Stimulated activated CD4-positive, alpha-beta T cell treated with anti-CD3 and anti-CD28 coated beads, TNF-alpha, amount 100 ng/mL, for 1 hour (primary cell): ENCODE measurements at places on chromosomes 1 and 21.

DNA sequence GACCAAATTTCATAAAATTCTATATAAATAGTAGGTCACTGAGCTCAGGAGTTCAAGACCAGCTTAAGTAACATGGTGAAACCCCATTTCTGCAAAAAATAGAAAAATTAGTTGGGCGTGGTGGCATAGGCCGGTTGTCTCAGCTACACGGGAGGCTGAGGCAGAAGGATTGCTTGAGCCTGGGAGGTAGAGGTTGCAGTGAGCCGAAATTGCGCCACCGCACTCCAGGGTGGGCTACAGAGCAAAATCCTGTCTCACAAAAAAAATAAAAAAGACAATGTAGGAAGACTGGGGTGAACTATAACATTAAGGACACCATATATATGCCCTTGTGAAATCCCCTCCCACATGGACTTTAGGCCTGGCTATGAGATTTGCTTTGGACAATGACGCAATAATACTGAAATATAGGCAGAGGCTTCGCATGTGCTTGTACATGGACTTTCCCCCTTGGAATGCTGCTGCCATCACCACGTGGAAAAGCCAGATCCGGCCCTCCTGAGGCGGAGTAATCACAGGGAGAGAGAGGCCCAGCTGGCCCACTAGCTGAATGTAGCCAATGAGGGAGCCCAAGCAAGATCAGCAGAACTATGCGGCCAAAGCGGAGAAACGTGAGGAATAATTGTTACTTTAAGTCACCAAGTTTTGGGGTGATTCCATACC, 13.1 kb upstream of the USP1 start:
- no peak for DNase-seq

DNA sequence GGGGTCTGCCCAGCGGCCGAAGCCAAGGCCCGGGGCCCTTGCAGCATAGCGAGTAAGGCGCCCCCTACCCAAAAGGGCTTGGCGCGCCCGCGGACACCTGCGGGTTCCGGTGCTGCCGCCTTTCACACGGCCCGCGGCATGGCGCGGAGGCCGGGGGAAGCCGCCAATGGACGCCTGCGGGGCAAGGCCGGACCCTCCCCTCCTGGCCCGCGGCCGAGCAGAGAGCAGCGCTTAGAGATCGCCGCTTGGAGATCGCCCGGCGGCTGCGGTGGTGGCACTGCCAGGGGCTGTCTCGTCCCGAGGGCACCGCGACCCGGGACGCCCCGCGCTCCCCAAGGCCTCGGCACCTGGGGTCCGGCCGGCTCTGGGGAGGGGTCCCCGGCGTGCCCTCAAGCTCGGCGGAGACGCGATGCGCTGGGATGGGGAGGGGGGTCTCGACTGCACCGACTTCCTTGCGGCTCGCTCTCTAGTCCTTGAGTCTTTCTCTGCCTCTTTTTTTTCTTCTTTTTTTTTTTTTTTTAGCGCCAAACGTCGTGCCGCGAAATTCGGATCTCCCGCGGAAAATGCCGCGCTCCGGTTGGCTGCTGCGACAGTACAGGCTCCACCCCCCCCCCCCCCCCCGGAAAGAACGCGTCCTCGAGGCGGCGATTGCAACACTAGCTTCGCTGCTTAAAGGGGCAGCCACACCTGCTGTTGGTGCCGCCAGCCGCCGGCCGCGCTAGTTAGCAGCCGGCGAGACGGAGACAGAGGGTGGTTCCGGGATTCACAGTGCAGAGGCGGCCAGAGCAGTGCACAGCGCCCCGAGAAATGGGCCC, at the start of gene E2F2:
TSS of gene E2F2 (minus strand) at position 487 of the 815 bp plus-strand sequence. CDS start at position 47, 440 bp downstream.
- DNase-seq: peak; percentile 58

DNA sequence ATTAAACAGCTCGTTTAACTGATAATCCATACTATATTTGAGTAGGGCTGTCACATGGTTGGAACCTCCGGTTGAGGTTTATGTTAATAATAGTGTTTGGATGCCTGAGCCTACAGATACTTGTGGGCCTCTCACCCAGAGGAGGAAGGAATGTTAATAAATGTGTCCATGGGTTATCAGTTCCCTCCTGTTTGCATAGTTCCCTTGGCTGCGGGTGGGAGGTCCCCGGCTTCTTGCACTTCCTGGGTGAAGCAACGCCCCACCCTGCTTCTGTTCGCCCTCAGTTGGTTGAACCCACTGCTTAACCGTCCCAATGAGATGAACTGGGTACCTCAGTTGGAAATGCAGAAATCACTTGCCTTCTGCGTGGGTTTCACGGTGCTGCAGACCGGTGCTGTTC, 23.6 kb upstream of the GBP1 start:
- no peak for DNase-seq

DNA sequence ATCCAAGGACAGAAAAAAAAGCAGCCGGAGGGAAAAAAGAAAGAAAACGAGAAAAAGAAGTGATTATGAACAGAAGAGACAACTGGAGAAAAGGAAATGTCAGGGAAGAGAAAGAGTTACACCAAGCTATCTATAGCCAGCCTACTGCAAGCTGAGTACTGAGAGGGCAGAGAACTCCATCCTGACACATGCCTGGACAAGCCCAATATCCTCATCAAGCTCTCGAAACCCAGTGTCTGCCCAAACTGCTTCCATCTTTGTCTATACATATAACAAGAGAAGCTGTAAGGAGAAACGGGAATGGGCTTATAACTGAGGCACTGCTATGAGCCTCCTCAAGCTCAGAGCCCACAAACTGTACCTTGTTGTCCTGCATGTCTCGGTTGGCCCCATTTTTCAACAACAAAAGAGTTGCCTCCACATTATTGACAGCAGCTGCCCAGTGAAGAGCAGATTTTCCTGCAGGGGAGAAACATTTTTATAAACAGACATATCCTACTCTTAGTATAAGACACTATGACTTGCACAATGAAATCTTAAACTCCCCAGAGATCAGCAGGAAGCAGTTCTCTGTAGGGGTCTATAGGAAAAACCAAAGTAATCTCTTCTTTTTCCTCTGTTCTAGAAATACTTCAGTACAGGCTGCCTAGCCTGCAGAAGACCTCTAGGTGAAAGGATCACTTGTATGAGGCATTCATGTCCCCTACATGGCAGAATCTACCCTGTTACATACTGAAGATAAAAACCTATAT, 21.2 kb upstream of the ADAM30 start:
- no peak for DNase-seq

DNA sequence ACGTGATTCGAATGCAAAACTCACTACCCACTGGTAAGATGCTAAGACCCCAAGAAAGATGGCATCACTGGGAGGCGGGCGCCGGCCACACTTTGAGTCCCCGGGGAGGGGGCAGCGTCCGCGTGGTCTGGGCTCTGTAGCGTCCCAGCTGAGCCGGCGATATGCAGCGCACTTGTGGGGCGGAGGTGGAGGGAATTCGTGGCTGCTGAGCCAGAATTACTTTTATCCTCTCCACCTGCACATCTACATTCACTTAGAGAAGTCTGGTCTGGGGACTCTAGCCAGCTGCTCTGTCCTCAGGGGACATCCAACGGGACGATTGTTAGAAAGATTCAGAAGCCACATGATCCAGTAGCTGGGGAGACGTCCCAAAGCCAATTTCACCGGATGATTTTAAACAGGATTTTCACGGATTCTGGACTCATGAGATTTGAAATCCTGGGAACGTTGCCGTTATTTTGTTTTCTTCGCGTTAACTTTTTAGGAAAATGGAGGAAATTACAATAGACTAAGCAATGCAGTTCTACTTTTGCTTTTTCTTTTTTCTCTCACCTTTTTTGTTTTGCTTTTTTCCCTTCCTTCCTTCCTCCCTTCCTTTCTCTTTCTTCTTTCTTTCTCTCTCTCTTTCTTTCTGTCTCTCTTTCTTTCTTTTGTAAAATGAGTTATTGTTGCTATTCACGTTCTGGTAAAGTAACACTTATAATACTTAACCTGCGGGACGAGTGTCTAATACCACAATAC, 1.3 kb downstream of the JAM2 start:
- no peak for DNase-seq

- no peak for DNase-seq
Observed at GRCh38 chr1:47725000-47725473, 272.1 kb downstream of the TRABD2B start.

- no peak for DNase-seq
Observed at GRCh38 chr21:33071770-33072306, 1.9 kb downstream of the OLIG1 start.

DNA sequence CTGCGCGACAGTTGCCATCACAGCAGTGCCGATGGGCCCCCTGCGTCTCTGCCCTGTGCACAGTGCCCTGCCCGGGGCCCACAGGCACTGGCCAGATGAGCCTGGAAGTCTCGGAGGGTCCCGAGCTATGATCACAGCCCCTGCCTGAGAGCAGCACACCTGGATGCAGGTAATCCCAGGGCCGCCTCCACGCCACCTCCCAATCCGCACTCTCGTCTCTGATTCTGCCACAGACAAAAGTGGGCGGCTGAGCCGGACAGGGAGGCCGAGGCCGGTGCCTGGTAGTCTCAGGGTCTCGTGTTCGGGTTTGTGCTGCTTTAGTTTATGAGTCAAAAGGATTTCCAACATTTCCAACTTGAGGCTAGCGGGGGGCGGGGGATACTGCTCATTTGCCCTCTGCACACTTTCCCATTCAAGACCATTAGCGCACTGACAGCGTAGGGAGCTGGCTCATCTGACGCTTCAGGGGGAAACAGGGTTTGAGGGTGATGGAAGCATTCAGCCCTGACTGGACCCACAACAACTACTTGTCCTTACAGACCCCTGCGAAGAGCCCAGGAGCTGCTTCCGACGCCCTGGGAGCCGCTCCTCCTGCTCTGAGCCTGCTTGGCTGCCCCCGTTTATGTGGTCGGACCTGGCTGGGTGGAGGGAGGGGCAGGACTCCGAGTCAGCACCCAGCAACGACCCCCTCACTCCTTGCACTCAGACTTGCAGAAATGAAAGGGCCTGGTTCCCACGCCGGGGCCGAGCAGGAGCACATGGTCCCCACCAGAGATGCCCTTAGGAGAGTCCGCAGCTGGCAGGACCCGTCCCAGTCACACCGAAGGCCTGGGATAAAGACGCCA, 1.8 kb upstream of the TTC34 start:
- no peak for DNase-seq

DNA sequence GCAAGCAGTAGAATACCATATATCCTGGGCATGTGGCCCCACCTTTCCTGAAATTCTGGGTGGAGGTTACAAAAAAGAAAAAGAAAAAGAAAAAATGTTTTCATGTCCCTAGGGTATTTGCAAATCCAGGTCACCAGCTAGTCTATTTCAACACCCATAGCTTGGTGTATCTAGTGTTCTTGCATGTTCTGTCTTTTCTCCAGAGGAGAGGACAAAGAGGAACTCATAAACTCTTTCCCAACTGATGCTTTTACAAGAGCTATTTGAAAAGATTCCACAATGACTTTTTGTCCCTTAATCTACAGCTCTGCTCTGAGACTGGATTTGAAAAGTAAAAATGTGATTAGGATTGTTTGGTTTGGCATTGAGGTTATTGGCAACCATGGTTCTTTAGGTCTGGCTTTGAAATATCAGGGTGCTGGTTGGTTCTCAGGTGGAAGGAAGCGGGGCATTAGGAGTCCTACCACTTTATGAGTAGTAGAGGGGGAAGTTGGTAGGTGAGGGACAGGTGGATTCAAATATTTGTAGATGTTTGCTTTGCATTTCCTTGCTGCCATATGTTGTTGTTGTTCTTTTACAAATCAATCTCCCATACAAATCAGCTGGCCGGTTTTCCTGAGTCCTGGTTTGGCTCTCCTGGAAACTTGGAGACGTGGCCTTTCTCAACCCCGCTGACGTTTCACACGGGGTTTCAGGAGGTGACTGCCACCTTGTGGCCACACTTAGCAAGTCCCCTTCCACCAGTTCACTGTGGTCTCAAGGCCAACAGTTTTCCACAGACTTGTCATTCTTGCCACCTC, 126.7 kb upstream of the KIAA0040 start:
- DNase-seq: peak; percentile 44

- DNase-seq: no peak
Observed at GRCh38 chr1:115727706-115728249, 40.7 kb downstream of the CASQ2 start.

GRCh38 chr1:8712413-8713231, 104.8 kb downstream of the RERE start:
- no peak for DNase-seq

GRCh38 chr1:147798731-147799130, 38.3 kb upstream of the GJA5 start:
- DNase-seq: no peak

GRCh38 chr1:40382601-40383000, 9.1 kb downstream of the SMAP2 start:
- no peak for DNase-seq

- DNase-seq: no peak
Observed at GRCh38 chr1:221567859-221568507, 173.9 kb downstream of the DUSP10 start.

GRCh38 chr21:33059380-33059841, 10.5 kb upstream of the OLIG1 start:
- no peak for DNase-seq

- no peak for DNase-seq
Observed at GRCh38 chr1:203440771-203441170, 34.8 kb upstream of the PRELP start.

- DNase-seq: no peak
Observed at GRCh38 chr1:152866321-152866720, 6.5 kb downstream of the LCE7A start.

DNA sequence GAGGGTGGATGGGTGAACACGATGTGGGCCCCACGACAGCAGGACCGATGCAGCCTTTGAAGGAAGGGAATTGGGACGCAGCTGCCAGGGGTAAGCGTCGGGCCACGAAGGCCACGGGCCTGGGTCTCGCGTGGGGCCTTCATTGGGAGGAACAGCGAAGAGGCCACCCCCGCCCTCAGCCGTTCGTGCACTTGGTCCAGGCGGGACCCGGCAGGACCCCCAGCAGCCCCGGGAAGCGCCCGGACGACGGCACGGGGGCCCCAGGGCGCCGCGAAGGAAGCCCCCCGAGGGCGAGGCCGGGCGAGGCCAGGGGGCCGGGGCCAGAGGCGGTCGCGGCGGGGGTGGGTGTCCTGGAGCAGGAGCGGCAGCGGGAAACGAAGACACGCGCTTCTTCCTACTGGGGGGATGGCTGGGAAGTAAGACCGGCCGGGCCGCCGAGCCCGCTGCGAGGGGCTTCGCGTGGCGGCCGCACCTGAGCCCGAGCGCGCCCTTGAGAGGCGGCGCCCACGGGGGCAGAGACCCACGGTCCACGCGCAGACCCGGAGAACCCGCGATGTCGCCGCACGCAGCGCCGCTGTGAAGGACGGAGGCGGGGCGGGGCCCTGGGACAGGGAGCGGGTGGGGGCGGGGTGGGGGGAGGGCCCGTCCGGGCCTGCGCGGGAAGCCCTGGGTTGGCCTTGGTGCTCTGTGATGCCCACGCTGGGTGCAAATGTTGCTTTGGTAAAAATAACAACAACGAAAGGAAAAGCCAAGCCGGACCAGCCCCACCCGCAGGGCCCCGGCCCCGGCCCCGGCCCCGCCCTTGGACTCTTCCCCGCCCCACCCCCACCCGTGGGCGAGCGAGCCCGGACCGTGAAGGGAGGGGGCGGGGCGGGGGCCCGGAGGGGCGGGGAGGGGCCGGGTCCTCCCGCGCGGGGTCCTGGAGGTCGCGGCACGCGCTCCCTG, 56.0 kb upstream of the ADARB1 start:
- no peak for DNase-seq
